M059J (cell line): ENCODE measurements at places on chromosomes 16 and 17. TPM values are rescaled to one million over a fixed set of nuclear protein-coding genes. Genes with fewer than 3 reads are reported as not detected.

DNA sequence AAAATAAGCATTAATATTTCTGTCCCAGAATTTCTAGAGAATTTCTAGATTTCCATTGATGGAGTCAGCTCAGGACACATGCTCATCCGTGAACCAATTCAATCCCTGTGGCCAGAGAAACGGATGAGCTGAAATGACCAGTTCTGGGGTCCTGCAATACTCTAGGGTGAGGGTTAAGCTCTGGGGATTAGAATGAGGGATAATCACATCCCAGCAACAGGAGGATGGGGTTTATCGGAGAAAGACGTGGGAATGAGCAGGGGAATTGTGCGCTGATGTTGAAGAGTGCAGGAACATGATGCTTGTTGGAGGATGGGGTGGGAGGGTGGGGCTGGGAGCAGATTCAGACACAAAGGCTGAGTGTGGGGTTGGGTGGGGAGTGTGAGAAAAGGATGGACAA lies 64.1 kb downstream of the SLC5A11 start:
- no peak for DNase-seq

GRCh38 chr17:77783991-77784820 lies 174.3 kb upstream of the TNRC6C start:
- DNase-seq = no peak

GRCh38 chr16:86963600-86964575 lies 353.3 kb downstream of the C16orf95 start:
- DNase-seq = no peak

GRCh38 chr17:78771758-78772382 lies 10.2 kb downstream of the CYTH1 start:
- no peak for DNase-seq

MYH1 gene
- not detected in 2 replicates for total RNA-seq

TP53TG3B gene
- not detected in 2 replicates for total RNA-seq
